ENCODE measurements at places on chromosomes 3 and 15.

- no peak for DNase-seq
Observed at GRCh38 chr3:184290331-184290730, 8.7 kb upstream of the PSMD2 start.

DNA sequence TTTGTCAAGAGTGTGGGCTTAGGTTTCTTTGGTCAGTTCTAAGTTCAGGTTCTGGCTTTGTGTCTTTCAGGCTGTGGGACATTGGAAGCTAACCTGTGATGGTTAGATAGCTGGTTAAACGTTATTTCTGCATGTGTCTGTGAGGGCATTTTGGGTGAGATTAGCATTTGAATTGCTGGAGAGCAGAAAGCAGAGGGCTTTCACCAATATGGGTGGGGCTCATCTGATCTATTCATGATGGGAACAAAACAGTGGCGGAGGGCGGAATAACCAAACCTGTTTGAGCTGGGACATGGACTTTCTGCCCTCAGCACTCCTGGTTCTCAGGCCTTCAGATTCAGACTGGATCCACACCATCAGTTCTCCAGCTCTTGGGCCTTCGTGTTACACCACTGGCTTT is 195.4 kb downstream of the KLF13 start:
- no peak for DNase-seq

DNA sequence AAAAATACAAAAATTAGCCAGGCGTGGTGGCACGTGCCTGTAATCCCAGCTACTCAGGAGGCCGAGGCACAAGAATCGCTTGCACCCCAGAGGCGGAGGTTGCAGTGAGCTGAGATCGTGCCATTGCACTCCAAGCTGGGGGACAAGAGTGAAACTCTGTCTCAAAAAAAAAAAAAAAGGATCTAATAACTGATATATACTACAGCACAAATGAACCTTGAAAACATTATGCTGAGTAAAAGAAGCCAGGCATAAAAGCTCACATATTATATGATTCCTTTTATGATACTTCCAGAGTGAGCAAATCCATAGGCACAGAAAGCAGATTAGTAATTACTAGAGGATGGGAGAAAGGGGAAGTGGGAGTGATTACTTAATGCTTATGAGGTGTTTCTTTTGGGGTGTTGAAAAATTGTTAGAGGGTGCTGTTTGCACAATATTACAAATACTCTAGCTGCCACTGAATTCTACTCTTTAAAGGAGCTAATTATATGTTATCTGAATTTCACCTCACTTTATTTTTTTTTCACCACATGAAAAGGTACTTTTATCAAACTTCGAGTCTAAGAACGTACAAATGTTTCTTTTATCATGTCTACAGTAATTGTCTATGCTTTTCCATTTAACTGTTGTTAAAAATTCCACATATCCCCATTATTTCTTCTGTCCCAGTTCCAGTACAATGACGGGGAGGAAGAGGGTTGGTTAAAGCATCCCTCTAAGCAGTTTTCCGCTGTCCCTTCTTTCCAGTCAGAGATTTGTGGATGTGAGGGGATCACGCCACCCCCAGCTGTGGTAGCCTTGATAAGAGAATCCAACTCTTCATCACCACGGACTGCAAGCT is 77.7 kb upstream of the FAM174B start:
- DNase-seq, result no peak

- no peak for DNase-seq
Observed at GRCh38 chr3:30042274-30042859, 564.0 kb upstream of the TGFBR2 start.

DNA sequence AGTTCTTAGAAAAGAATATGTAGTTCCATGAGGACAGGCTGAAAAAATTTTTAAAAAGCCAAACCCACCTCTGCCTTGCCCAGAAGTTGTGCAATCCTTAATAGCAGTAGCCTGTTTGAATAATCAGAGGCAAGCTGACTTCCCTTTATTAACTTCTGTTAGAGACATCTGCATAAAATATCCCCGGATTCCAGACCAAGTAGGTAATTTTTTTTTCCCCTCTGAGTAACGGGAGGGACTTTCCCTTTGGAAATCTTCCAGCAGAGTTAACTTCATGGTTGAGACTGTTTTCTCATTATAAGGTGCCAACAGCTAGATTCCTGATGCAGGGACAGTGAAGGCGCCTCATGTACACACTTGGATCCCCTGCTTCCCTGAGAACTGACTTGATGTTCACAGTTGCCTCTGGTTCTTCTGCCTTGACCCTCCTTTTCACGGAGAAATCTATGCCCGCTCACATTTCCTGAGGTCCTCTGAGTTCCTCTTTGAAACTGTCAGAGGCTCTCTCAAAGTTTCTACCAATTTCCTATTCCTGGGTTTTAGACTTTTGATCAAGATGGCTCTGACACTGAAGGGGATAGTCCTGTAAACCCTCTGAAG is 227.6 kb upstream of the BHLHE40 start:
- no peak for DNase-seq

- DNase-seq, result no peak
Observed at GRCh38 chr3:194462936-194463335, 23.9 kb downstream of the ATP13A3 start.

- no peak for DNase-seq
Observed at GRCh38 chr3:12440927-12441714, 43.2 kb upstream of the TSEN2 start.

GRCh38 chr15:87746333-87746732 is 510.2 kb downstream of the NTRK3 start:
- no peak for DNase-seq

DNA sequence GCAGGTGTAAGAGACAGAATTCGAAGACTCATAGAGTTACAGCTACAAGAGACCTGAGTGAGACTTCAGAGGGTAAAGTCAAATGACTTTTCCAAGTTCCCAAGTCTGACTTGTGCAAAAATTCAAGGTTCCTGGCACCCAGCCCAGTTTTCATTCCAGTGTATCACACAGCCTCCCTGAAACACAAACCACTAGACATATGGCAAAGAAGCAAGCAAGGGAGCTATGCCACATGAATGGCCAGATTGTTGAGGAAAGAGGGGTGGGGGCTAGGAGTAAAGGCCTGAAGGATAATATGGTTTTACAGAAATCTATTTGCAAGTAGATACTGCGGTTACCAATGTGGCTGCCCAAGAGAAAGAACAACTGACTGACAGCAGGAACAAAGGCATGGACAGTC is 301.2 kb downstream of the MECOM start:
- no peak for DNase-seq

- DNase-seq, result no peak
Observed at GRCh38 chr3:102258666-102259227, 176.1 kb upstream of the ZPLD1 start.

DNA sequence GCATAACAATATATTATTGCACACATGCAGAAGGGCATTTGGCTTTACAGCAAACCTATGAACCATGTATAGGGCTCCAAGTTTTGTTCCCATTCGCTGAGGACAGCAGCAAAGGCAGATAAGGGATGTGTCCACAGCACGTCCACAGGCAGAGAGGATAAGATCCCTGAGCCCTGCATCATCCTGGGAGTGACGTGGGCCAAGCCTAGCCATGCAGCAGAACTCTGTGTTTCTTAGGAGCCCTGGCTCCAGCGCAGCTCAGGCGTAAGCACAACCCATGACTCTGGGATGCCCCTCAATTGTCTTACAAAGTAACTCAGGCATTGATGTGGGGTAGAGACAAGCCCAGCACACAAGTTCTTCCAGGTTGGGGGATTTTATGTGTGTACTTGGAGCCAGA is 194.3 kb upstream of the CTDSPL start:
- no peak for DNase-seq

GRCh38 chr3:77139624-77140023 is 99.7 kb downstream of the ROBO2 start:
- DNase-seq, result no peak

GRCh38 chr3:3847994-3848922 is 49.0 kb downstream of the LRRN1 start:
- no peak for DNase-seq

DNA sequence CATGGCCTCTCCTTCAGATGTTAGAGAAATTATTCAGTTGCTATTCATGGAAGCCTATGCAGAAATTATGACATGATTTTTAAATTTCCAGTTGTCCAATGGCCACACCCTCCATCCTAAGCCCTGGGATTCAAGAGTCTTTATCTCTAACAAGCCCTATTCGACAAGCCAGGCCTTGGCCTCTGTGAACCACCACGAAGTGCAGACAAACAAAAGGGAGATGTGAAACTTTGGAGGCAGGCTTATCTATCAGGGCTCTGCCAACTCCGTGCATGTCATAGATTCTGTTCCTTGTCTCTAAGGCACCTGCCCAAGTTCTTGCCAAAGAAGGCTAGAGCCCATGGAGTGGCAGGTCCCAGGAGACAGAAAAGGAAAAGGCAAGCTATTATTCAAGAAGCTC is 212.4 kb upstream of the ADAMTS9 start:
- no peak for DNase-seq

- no peak for DNase-seq
Observed at GRCh38 chr3:184231671-184232070, 2.3 kb downstream of the VWA5B2 start.

DNA sequence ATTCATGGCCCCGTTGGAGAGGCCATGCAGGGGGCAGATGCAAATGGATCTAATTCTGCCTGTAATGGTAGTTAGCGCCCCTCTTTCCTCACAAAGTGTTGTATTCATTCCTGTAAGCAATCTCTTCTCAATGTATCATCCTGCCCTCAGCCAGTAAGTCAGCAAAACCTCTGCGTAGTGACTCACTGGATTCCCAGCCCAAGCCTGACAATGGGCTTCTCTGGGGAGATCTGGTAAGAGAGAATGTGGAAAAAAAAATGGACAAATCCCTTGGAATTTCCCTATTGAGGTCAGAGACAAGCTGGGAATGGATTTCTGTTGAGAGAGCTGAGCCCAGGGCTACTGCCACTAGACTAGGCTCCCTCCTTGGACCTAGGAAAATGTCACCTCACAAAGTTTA is 25.4 kb downstream of the ADPGK start:
- DNase-seq, result no peak

- no peak for DNase-seq
Observed at GRCh38 chr3:126543457-126544061, 15.2 kb downstream of the C3orf22 start.

- DNase-seq, result no peak
Observed at GRCh38 chr3:138066383-138066782, 49.0 kb downstream of the DZIP1L start.

DNA sequence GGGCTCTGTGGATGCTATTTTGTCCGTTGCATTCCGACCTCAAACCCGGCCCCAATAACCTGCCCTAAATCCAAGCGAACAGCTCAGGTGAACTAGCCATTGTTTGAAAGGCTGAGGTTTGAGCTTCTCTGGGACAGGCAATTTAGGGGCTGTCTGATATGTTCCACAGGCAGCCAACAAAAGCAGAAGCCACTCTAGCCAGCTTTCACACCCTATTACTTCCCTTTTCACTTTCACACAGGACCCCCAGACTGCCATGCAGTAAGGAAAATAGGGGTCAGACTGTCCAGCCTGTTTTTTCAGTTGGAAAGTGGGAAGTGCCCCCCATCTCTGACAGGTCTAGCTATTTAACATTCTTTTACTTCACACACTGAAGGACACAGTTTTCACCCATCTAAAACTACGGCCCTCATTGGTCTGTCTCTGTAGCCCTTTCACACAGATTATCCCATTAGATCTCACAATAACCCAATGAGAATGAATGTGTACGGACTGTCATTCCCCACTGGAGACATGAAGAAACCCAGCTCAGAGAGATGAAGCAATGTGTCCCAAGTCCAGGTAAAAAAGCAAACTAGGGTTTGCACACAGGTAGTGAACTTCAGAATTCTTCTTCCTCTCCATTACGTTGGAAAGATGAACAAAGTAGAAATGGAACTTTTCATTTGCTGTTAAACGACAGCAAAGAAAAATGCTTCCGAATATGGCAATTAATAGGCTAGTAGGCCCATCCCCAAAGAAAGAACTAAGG is 1.9 kb downstream of the CCDC12 start:
- no peak for DNase-seq

GRCh38 chr3:159186581-159186980 is 384.7 kb downstream of the MFSD1 start:
- no peak for DNase-seq

DNA sequence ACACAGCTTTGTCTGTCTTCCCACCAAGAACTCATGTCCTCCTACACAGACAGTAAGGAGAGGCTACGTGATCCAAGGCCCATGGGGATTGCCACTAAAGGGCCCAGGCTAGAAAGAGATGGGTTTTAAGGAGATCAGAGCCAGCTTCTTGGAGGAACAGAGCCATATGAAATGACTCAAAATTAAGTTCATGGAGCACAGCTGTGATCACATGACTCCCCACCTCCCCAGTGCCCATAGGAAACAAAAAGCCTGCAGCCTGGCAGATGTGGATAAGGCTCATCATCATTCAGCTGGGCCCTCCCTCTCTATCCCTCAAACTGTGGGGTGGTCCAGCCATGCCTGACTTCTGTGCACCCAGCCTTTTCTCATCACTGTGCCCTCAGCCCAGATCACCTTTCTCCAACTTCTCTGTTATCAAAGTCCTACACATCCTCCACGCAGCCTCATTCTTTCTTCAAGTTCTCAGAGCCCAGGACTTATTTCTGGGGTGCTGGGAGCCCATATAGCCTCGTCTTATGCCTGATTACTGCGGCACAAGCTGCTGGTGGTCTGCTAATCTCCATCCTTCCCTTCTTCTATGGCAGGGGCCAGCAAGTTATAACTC is 137.6 kb downstream of the SMAD6 start:
- no peak for DNase-seq

DNA sequence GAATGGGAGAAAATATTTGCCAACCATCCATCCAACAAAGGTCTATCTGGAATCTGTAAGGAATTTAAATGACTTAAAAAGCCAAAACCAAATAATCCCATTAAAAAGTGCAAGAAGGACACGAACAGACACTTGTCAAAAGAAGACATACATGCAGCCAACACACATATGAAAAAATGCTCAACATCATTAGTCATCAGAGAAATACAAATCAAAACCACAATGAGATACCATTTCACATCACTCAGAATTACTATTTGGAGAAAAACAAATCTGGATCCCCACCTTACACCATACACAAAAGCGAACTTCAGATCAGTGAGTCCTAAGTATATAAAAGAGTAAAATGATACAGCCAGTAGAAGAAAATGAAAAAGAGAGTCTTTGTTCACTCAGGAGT is 58.6 kb upstream of the MNS1 start:
- DNase-seq, result no peak

DNA sequence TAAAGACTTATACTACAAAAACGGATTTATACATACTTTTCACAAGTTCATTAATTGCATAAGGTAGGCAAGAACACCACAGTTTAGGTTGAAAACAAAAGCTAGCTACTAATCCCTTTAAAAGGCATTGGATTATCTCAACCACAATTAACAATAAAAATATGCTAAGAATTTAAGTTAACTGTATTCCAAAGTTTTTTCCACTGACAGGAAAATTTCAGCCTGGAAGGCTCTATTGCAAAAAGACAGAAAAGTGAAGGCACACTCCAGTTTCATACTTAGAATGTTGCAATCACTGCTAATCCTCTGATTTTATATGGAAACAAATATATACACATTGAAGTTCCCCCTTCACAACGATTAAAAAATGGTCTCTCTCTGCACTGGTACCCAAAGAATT is 71.5 kb downstream of the TJP1 start:
- DNase-seq, result no peak

Data from cortex of kidney (tissue), 1 donor.